ENCODE measurements at places on chromosomes 5 and 9.

DNA sequence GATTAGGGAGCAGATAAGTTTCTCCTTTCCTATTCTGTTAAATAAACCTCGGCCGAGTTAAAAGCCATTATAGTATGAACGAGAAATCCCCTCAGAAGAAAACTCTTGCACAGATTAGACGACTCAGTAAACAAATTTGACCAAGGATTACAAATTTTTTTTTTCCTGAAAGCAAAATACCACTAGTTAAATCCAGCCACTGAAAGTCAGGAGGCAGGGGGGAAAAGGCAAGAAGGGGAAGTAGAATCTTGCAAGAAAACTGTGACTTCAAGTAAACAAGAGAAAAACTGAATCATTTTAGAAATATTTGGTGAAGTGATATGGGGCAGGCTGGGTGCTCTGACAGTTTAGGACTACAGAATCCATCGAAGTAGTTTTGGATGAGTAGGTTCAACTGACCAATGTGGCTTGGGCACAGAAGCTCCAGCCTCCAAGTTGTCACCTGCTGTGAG is 251.0 kb downstream of the DENND1A start:
- no peak for DNase-seq

- no peak for DNase-seq
These were observed 62.0 kb downstream of the CAVIN4 start for GRCh38 chr9:100639854-100640253.

DNA sequence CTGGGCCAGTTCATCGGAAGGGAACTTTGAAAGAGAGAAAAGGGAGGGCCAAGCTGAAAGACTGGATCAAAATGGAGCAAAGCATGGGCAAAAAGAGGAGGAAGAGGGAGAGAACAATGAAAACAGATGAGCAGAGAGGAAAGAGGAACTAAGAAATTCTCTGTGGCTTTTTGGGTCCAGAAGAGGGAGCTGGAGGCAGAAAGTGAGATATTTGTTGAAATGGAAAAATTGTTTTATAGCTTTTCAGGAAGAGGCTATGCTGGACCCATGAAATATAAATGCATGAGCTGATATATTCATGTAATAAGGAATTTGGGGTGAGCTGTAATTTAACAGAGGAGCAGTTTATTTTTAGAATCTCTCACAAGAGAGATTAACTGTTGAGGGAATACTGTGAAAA is 457.3 kb downstream of the DMAC1 start:
- DNase-seq = no peak

GRCh38 chr9:108017671-108018070 is 528.1 kb upstream of the KLF4 start:
- no peak for DNase-seq

GRCh38 chr9:8905731-8906130 is 1106.2 kb upstream of the DMAC1 start:
- no peak for DNase-seq

GRCh38 chr5:92944903-92945604 is 636.0 kb downstream of the NR2F1-AS1 start:
- DNase-seq = no peak

DNA sequence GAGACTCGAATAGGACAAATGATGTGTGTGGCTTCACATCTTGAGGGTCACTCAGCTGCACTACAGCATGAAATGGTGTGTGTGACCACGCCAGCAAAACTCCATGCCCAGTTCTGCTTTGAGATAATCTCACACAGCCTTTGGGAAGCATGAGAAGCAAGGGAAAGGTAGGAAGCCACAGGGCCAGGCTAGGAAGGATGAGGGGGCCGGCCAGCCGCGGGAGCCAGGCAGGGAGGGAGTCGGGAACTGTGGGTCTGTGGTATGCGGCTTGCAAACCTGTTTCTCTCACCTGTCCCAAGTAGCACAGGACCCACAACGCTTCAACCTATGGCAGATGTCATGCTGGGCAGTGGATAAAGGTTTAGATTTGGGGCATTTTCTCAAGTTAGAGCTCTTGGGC is 142.0 kb downstream of the HSPA4 start:
- DNase-seq = no peak

DNA sequence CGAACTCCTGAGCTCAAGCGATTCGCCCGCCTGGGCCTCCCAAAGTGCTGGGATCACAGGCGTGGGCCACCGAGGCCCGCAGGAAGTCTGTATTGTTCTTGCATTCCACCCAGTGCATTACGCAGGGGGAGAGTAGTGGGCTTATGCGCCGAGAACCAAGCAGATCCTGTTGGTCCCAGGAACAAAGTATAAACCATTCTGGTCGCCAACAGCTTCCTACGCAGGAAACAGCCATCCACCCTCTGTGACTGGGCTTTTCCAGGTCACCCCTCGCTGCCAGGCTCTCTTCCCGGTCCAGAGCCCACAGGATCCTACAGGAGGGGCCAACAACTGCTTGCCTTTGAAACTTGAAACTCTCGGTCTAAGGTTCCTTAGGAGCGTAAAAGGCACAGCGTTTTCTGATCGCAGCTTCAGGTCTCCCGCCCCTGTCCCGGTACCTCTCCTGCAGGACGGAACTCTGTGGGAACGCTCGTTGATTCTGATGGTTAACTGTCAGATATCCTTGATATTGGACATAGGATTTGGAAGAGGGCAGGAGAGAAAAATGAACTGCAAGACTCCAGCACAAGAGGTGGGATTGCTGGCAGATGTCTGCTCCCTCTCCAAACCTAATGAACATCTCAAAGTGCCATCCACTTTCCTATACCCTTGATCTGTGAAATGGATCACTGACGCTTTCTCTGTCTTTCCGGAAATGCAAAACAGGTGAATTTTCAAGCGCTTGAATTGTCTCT is 4.2 kb upstream of the ANXA2R start:
- DNase-seq = peak; percentile 36

- DNase-seq = peak; percentile 40
These were observed 132.7 kb upstream of the DMRT1 start for GRCh38 chr9:708551-709432.

DNA sequence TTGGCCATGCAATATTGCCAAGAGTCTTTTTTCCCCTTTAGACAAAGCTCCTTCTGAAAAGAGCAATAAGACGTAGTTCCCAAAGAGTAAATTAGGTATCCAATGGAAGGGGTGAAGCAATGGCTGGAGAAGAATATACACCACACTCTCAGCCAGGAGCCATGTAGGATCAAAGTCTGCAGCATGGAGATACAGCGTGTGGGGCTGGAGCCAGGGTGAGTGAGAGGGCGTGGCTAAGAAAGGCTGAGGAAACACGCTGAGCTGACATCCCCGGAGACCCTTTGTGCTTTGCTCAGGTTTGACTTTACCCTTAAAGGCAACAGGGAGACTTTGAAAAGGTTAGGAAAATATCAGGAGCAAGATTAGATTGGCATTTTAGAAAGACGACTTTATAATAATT is 87.1 kb upstream of the ELL2 start:
- no peak for DNase-seq

- no peak for DNase-seq
These were observed 2104.5 kb downstream of the MAT2B start for GRCh38 chr5:165609871-165610270.

DNA sequence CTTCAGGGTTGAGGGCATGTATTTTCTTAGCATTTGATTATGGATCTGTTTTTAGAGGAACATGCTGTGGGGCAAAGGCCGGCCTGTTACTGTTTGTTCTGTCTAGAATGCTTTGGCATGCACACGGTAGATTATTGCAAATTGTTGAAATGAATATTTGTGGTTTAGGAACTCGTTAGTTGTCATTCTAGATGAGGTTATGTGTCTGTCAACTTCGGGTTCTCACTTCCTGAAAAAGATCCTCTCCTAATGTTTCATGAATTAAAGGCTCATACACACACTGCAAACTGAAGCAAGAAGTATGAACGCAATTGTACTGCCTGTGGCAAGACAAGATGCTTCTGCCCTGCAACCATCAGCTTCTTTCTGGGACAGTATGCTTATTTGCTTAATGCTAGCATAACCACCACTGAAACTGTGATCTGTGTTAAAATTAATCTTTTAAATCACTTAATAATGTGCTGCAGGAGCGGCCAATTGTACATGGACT is 99.6 kb downstream of the BASP1 start:
- DNase-seq = no peak

DNA sequence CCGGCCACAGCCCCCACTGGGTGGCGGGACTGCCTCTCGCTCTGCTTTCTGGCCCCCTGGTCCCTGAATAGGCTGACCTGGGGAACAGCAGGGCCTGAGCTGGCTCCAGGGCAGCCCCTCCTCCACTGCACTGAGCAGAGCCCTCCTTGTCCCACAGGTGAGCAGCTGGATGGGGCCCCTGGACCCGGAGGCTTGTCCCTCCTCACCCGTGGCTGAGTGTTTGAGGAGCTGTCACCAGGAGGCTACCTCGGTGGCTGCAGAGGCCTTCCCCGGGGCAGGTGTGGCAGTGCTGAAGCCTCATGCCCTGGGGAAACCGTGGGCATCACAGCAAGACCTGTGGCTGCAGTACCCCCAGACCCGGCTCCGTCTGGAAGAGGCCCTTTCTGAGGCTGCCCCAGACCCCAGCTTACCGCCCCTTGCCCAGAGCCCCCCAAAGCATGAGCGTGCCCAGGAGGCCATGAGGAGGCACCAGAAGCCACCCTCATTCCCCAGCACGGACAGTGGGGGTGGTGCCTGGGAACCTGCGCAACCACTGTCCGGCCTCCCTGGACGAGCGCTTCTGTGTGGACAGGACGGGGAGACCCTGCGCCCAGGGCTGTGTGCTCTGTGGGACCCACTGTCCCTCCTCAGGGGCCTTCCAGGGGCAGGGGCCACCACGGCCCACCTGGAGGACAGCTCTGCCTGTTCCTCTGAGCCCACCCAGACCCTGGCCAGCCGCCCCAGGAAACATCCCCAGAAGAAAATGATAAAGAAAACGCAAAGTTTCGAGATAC is 28.5 kb upstream of the LRRC14B start:
- peak; percentile 15 for DNase-seq

DNA sequence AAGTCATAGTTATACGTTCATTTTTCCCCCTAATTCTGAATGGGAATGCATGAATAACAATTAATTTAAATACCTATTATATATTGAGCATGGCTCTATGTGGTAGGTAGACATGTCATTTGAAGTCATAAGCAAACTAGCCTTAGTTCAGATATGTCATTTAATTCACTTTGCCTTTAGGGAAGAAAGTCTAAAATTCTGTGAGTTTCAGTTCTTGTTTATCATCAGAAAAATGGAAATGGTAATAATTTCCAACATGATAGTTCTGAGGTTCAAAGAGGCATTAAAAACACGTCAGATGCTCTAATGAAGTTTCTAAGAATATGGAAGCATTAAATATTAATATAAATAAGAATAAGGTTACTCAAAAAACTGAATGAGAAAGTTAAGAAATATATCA is 13.1 kb upstream of the ANXA1 start:
- DNase-seq = no peak

GRCh38 chr5:51345106-51345505 is 38.1 kb upstream of the ISL1 start:
- no peak for DNase-seq

GRCh38 chr9:120734607-120735410 is 20.5 kb upstream of the MEGF9 start:
- no peak for DNase-seq

GRCh38 chr9:9938432-9938831 is 674.4 kb downstream of the PTPRD start:
- no peak for DNase-seq

GRCh38 chr9:95044731-95045508 is 272.6 kb downstream of the FANCC start:
- peak; percentile 69 for DNase-seq

DNA sequence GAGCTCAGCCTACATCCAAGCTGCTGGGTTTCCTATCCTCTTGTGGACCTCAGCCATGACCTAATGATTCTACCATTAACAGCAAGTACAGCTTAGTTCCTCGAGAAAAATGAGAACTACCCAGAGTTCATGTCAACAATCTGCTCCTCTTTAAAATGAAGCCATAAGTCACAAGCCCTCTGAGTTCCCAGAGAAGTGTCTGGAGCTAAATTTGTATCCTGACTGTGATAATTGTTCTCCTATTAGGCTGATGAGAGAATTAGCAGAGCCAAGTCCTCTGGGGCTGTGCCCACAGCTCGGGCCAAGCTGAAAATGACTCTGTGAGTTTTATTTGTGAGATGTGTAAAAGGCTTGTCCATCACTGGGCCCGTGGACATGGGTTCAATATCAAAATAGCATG is 145.1 kb upstream of the SMIM23 start:
- no peak for DNase-seq

- no peak for DNase-seq
These were observed 65.8 kb upstream of the PAPPA start for GRCh38 chr9:116087751-116088194.

DNA sequence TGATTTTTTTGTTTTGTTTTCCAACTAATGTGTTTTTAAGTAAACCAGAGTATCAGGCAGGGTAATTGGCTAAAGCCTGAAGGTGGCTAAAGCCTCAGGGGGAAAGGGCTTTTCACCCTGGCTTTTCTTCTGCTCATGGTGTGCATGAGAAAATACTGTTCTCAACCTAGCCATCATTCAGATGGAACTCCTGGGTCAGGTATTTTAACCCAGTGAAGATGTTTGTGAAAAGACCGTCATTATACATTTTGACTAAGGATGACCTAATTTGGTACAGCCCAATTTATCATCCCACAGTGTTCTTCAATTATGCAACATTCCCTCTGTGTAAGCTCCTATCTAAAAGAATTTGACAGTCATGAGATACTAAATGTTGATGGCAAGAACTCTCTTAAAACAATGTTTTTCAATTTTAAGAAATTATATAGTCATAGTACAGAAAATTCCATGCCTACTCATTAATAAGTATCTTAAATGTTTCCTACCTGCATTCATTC is 209.5 kb upstream of the TARS1 start:
- DNase-seq = no peak

DNA sequence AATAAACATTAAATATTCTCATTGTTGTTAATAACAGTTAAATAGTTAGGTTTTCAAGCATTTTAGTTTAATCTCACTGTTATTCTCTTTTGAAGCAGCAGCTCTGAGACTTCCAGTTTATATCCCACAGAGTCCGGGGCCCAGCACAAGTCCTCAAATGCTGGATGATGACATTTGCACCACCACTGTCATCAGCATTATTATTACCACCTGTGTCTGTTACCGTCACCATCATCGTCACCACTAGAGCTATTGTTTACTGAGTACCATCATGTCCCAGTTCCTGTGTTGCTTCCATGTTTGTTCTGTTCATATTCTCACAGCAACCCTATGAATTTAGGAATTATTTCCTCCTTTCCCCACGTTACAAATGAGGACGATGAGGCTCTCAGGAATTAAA is 169.2 kb upstream of the NR3C1 start:
- no peak for DNase-seq

DNA sequence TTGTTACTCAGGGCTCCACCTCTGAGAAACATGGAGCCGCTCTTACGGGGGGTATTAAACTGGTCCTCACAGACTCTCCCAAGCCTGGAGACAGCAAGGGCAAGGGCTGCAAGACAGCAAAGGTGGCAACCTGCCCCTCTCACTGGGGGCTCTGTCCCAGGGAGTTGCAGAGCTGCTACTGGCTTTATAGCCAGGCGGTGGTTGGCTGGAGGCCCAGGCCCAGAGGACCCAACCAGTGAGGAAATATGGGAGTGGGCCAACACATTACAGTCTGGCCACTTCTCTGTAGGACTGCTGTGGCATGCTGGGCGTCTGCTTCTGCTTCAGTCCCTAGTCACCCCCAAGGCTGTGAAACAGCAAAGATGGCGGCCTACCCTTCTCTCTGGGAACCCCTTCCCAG is 597.2 kb downstream of the LRRC70 start:
- DNase-seq = no peak

GRCh38 chr5:142886211-142886610 is 116.0 kb downstream of the ARHGAP26 start:
- no peak for DNase-seq

Data from femur (tissue), 1 donor.